Forelimb muscle (tissue), 1 donor: ENCODE measurements at places on chromosomes 6 and 20.

- no peak for DNase-seq
Measured at GRCh38 chr20:36631646-36632045, 14.3 kb downstream of the SLA2 start.

GRCh38 chr6:80336911-80337310 is 230.4 kb downstream of the BCKDHB start:
- DNase-seq = no peak

DNA sequence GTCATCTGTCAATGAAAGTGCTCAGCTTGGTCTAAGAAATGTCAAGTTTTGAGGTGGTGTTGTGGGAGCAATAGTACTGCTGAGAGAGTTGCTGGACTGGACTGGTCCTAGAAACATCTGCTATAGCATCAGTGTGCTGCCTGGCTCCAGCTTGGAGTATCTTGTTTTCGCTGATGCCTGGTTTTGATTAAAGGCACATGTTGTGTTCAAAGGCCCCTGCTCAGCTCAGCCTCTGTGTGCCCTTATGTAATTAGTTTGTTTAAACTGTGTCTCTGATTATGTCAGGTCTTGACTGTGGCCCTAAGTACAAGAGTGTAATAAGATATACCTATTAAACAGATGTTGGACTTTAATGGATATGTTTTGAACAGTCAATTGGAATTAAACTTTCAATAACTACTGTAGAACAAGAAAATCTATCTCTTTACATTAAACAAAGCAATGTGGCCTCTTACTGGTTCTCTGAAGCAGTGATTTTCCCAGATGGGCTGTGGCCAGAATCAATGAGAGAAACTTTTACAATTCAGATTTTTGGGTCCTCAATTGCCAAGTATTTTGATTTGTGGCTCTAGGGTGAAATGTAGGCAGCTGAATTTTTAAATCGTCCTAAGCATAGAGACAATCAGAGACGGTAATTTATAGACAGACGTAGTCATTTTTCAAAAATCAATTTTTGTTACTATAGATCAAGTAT is 668.2 kb downstream of the DHX35 start:
- no peak for DNase-seq

- DNase-seq = no peak
Measured at GRCh38 chr6:586553-586952, 70.3 kb downstream of the HUS1B start.

DNA sequence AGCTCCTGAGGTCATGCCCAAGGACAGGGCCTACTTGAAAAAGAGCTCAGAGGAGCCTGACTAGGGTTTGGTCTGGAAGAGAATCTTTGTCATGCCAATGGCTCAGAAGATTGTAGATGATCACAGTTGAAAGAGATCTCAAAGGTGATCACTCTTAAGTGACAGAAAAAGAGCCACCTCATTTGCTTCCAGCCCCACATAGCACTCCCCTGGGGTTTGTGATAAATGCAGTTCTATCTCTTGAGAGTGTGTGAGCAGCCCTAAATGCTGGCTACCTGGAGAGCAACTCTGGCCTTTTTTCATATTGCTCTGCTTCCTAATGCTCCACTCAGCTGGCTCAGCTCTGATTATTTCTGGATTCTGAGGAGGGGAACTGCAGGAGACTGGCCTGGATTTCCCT is 39.3 kb downstream of the KLHL32 start:
- DNase-seq = no peak

GRCh38 chr20:57998981-57999464 is 229.4 kb downstream of the ANKRD60 start:
- DNase-seq = no peak

- DNase-seq = no peak
Measured at GRCh38 chr20:45336530-45337366, 11.5 kb downstream of the SDC4 start.

GRCh38 chr6:149064001-149064659 is 253.4 kb upstream of the TAB2 start:
- no peak for DNase-seq

- DNase-seq = peak; percentile 95
Measured at GRCh38 chr20:50655311-50655880, 35.9 kb downstream of the RIPOR3 start.

GRCh38 chr20:41205313-41205712 is 68.0 kb downstream of the PLCG1 start:
- DNase-seq = no peak

- no peak for DNase-seq
Measured at GRCh38 chr6:31497531-31498476, at the start of gene MICB. Gene MICB, plus strand, starts transcription at chr6:31498145. Its CDS starts 49 bp downstream, at chr6:31498194.

- DNase-seq = no peak
Measured at GRCh38 chr6:117165911-117166499, 99.4 kb upstream of the VGLL2 start.

- no peak for DNase-seq
Measured at GRCh38 chr6:85285934-85286333, 163.9 kb upstream of the NT5E start.

- no peak for DNase-seq
Measured at GRCh38 chr6:47169785-47170616, 127.9 kb upstream of the ADGRF1 start.

- DNase-seq = no peak
Measured at GRCh38 chr6:31114970-31115849, 610 bp downstream of the PSORS1C1 start.

GRCh38 chr6:67131827-67132226 is 1424.8 kb upstream of the EYS start:
- DNase-seq = no peak

- peak; percentile 58 for DNase-seq
Measured at GRCh38 chr6:6057442-6058053, 50.8 kb upstream of the NRN1 start.

DNA sequence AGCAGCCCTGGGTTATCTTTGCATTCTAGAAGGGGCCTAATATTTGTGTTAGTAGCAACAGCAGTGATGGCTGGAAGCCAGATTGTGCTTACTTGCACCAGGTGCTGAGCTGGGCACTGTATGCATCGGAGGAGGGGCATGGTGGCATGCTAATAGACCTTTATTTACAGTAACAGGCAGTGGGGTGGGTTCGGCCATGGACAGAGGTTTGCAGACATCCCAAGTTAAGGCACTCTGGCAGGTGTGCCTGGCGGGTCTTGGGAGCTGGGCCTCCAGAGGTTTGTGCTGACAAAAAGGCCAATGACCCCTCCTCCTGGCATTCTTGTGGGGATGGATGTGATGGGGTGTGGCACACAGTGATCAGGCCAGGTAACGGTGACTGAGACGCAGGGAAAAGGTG is 39.0 kb upstream of the CD93 start:
- DNase-seq = no peak

DNA sequence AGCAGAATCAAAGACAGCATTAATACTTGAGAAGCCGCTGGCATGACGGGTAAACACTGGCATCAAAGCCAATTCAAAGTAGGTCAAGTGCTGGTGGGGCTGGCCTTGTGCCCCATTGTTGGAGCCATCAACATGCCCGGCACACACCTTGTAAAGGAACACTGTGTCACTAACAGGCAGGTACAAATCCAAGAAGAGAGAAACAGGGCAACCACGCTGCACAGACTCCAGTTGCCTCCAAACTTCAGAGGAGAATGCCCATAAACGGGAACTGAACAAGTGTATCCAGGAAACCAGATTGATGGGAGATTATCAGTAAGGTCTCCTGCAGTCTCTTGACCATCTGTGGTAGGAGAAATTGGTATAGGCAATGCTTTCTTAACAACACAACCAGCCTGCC is 127.0 kb upstream of the STXBP5 start:
- DNase-seq = no peak

- no peak for DNase-seq
Measured at GRCh38 chr6:121748376-121748775, 312.9 kb downstream of the GJA1 start.

- DNase-seq = no peak
Measured at GRCh38 chr6:5403609-5404008, 142.3 kb downstream of the FARS2 start.

DNA sequence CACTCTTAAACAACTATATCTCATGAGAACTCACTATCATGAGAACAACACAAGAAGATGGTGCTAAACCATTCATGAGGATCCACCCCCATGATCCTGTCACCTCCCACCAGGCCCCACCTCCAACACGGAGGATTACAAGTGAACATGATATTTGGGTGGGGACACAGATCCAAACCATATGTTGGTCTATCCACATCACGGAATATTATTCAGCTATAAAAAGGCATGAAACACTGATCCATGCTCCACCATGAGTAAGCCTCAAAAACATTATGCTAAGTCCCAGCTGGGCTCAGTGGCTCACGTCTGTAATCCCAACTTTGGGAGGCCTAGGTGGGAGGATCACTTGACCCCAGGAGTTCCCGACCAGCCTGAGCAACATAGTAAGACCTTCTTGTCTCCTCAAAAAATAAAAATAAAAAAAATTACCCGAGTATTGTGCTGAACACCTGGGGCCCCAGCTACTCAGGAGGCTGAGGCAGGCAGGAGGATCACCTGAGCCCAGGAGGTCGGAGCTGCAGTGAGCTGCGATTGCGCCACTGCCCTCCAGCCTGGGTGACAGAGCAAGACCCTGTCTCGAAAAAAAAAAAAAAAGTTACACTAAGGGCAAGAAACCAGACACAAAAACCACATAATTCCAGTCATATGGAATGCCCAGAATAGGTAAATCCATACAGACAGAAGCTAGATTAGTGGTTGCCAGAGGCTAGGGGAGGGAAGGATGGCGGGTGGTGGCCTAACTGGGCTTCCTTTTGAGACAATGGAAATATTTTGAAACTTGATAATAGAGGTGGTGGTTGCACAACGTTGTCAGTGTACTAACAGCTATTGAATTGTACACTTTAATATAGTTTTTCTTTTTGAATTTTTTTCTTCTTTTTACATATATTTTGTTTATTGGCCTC is 43.1 kb downstream of the ZNF217 start:
- DNase-seq = no peak

DNA sequence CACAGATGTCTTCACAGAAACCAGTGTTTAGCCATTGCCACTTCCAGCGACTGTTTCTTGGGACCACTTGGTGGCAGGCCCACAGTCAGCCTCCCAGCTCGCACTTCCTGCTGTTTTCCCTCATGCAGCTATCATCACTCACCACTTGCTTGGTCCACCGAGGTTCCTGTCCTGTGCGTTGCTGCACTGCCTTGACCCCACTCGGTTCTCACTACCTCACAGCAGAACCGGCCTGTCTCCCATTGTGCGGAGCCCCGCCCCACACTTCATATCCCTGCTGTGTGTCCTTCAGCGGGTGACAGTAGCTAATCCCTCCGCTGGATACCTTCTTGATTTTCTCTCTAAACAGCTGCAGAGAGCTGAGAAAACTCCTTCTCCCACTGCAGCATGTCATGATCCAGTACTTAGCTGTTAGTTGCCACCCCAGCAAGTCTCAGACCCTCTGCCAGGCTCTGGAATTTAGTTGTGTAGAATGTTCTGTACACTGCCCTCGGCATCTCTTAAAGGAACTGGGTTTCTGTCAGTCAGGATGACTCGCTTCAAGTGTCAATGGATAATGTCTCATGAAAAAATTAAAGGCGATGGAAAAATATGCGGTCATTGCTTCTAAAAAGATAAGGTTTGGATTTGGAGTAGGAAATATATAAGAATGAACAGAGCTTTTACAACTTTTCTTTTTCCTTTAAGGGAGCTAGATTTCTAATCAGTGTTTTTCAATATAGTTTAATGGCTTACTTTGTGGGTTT is 208.0 kb downstream of the FARS2 start:
- DNase-seq = no peak

DNA sequence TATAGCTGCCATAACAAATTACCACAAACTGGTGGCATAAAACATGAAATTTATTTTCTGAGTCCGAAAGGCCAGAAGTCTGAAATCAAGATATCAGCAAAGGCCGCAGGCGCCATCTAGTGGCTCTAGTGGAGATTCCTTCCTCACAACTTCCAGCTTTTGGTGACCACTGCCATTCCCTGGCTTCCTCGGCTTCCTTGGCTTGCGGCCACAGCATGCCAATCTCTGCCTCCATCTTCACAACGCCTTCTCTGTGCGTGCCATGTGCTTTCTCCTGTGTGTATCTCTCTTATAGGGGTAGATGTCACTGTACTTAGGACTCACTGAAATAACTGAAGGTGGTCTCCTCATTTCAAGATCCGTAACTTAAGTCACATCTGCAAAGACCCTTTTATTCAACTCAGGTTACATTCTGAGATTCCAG is 5.4 kb upstream of the PLAGL1 start:
- DNase-seq = no peak

- no peak for DNase-seq
Measured at GRCh38 chr6:31186052-31186734, 15.7 kb upstream of the POU5F1 start.

DNA sequence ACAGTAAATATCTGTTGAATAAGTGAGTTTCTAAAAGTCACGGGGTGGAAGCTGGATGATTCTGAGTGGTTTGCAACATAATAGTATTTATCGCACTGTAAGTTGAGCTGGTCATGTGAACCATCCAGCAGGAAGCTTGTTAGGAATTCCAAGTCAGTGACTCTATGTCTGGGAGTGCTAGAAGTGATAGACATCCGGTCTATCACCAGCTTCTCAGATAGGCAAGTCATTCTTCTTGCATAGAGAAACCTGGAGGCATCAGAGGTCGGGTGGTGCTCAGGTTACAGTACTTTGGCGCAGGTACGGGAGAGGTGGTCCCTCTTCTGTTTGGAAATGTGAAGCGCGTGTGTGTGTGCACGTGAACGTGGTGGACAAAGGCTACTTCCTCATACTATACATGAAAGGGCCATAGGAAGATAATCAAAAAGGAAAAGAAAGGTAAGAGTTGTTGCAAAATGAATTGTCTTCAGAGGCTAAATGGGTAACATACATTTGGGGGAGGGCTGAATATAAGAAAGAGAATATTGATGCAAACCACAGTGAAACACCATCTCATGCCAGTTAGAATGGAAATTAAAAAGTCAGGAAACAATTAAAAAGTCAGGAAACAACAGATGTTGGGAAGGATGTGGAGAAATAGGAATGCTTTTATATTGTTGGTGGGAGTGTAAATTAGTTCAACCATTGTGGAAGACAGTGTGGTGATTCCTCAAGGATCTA is 299.3 kb upstream of the ZFP64 start:
- DNase-seq = no peak

- no peak for DNase-seq
Measured at GRCh38 chr6:80501636-80502035, 395.2 kb downstream of the BCKDHB start.

DNA sequence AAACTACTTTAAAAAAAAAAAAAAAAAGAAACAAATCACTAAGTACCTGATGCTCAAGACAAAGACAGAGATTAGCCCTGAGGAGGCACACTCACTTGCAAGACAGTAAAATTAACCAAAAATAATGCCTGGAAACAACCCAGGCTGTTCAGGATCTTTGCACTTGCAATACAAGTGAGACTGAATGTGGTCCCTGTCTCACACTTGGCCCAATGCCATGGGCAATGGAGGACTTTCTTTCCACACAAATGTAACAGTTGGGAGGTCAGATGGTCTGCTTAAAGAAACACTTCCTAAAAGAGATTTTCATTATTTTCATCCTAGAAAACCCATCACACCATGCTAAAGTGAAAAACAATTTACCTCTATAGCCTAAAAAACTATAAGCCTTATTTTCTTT is 16.2 kb downstream of the STAU1 start:
- no peak for DNase-seq
